ENCODE measurements at places on chromosomes 5 and 9.

GRCh38 chr5:164048359-164048926 lies 543.0 kb downstream of the MAT2B start:
- no peak for DNase-seq

DNA sequence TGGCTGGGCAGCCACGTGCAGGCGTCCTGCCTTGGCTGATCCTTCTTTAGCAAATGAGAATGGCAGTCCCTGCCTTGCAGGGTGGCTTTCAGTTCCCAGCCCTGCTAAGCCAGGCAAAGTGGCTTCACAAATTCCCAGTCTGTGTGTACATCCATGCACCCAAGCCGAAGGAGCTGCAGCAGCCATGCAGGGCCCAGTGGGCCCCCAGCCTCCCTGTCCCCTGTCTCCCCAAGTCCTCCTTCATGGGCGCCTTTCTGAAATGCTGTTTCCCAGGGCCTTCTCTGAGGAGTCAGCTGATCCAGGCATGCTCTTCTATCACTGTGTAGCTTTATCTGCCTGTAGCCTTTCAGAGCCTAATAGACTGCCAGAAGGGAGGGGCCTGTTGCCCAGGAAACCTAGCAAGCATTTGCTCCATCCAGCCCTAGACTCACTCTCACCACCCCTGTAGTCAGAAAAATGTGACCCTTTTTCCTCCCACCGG lies 47.4 kb upstream of the SHC3 start:
- DNase-seq: no peak

- no peak for DNase-seq
Observed at GRCh38 chr9:88738709-88739108, 203.7 kb downstream of the NXNL2 start.

- no peak for DNase-seq
Observed at GRCh38 chr5:154740483-154740882, 14.7 kb upstream of the LARP1 start.

DNA sequence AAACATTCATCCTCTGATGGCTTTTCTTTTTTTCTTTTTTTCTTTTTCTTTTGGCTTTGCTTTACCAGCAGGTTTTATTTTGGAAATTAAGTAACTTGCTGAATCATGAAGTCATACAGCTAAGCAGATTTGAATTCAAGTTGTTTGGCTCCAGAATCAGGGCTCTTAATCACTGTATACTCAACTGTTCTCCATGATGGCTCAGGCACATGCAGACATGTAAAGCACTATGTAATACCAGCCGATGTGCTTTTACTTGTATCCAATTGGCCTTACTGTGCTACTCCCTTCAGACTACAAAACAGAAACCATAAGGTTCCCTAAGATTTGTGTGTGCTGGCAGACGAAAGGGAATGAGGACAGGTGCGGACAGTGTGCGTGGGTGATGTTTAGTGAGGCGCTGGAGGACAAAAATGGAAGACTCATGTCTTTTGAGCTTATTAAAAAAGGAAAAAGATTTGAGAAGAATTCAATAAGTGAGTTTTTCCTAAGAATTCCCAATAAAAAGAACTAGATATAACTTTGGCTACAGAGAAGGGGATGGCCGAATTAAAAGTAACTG lies 44.7 kb upstream of the OTP start:
- no peak for DNase-seq

- DNase-seq: no peak
Observed at GRCh38 chr5:81156732-81157131, 76.4 kb upstream of the CKMT2 start.

DNA sequence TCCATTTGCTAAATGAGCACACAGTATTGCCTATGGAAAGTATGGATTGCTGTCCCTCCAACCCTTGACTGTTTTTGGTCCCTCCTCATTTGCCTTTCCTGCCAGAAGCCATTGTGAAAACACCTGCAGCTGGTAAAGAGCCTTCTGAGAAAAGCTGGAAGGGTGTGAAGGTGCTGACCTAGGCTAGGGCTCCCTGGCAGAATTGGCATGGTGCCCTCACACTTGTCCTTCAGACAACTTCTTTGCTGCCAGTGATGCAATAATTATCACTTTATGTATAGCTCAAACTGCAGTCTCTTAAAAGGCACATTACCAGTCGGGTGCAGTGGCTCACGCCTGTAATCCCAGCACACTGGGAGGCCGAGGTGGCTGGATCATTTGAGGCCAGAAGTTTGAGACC lies 4.2 kb downstream of the TXNDC15 start:
- DNase-seq: no peak

DNA sequence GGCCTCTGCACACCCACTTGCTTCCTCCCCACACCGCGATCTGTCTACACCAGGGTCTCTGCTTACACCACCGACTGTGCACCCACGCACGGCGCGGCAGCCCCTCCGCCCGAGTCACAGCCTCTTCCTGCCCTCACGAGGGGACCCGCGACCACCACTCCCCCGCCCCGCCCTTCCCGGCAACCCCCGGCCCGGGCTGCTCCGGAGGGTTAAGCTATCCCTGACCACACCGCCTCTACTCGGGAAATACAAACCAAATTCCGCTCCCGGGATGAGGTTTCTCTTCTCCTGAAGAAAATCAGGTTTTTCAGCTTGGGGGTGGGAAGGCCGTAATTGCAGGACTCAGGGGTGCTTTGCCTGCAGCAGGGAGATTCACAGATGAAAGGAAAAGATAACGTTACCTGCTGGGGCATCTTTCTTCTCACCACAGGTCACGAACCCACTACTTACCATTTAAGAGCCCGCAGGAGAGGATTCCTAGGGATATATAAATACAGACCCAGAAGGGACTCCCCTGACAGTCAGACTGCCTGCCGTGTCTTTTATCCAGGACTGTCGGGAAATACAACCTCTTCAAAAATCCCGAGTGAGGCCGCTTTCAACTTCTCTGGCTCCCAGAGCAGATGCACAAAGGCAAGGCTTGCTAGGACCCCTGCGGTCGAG lies 63.5 kb downstream of the ROR2 start:
- DNase-seq: no peak

- DNase-seq: no peak
Observed at GRCh38 chr5:132480546-132480892, 10.1 kb downstream of the IRF1 start.

DNA sequence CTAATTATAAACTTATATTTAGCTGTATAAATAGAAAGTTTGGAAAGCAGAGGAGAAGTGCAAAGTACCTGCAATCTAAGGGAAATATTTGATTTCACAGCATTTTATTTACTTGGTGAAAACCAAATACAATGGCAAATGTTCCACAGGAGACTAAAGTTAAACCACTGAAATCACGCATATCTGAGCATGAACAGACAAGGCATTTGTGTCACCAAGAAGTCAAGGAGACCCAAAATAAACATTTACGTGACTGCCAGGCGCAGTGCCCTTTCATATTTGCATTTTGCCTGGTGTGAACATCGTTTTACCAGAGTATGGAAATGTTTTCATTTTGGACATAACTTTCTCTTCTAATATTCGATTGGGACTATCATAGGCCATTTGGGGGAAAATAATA lies 20.6 kb downstream of the UGCG start:
- no peak for DNase-seq

GRCh38 chr5:93415819-93416218 lies 165.2 kb downstream of the NR2F1-AS1 start:
- DNase-seq: no peak

- DNase-seq: no peak
Observed at GRCh38 chr9:109401169-109401989, 80.5 kb upstream of the EPB41L4B start.

DNA sequence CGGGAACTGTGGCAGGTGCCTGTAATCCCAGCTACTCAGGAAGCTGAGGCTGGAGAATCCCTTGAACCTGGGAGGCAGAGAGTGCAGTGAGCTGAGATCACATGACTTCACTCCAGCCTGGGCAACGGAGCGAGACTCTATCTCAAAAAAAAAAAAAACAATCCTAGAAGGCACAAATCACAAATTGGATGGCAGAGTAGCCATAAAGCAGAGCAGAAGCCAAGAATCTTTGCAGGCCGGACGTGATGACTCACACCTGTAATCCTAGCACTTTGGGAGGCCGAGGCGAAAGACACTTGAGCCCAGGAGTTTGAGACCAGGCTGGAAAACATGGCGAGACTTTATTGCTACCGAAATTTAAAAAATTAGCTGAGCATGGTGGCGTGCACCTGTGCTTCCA lies 9.2 kb upstream of the FUBP3 start:
- DNase-seq: no peak

DNA sequence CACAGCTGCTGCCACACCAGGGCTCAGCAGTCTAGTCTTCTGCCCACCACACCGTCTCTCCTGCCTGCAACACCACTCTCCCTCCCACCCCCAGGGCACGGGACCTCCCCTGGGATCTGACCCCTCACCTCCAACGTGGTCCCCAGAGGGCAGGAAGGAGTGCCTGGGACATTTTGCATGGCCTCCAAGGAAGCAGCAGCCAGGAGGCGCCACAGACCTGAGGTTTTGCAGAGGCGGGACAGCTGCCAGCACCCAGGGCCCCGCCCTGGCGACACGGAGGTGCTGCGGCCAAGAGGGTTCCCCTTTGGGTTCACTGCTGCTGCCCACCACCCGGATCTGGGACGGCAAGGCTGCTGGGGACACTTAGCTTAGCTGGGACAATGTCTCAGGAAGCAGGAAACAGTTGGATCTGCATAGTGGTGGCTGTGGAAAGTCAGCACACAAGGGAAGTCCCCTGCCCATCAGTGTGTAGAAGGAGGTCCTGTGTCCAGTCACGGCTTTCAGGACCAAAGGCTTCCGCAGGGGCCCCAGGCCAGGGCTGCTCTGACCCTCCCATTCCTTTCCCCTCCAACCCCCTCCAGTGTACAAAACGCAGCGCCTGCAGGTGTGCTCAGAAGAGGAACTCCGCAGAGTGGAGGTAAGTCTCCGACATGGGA lies 13.8 kb downstream of the PROP1 start:
- DNase-seq: no peak

- no peak for DNase-seq
Observed at GRCh38 chr9:73714294-73714693, 562.6 kb downstream of the ANXA1 start.

DNA sequence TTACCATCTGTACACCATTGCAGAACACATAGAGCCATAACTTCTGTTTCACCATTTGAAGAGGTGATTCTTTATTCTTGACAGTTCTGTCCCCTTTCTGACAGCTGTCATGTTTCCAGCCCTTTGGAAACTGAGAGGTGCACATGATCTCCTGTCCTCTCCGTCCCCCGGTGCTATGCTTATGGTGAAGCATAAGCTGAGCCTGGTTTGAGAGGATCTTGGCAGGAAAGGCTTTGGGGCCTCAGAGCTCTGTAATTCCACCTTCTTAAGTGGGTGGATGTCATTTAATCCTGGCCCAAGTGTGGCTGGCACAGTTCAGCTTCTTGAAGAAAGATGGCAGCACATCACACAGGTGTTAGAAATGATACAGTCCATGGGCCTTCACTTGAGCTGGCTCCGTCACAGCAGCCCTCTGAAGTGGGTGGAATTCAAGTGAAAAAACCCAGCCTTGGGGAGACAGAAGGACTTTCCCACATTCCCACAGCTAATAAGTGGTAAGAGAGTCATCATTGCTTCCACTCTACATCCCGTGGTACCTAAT lies 30.7 kb upstream of the GRPEL2 start:
- no peak for DNase-seq

GRCh38 chr5:53123702-53124101 lies 14.1 kb upstream of the MOCS2 start:
- no peak for DNase-seq

- no peak for DNase-seq
Observed at GRCh38 chr5:132686193-132686592, 12.4 kb downstream of the IL4 start.

DNA sequence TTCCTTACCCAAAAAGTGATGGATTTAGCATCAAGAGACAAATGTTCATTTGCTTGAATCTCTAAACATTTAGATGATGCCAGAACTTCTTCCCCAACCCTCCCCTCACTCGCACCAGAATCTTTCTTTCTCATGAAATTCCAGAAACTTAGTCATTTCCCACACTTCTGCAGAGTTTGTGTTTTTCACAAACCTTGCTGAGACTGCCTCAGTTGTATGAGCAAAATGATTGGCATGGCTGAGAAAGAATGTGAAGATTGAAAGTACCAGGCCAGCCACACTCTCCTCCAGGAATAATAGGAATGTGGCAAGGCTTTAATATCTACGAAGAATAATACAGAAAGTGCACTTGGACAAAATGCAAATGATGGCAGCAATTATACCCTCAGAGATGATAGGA lies 428.3 kb upstream of the CDH6 start:
- no peak for DNase-seq

DNA sequence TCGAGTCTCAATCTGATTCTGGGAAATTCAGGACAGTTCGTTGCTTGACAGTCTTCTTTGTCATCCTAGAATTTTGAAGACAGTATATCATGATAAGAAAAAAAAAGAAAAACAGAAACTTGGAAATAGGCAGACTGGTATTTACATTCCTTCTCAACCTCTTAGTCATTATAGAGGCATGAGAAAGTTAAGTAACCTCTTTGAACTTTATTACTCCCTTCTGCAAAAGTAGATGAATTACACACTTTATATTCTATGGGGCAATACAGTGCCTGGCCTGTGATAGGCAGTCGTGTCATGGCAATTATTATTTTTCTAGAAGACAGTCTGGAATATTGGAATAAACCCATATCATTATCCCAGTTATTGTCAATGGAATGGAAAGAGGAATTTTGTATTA lies 828.9 kb downstream of the TLR4 start:
- DNase-seq: no peak

GRCh38 chr9:22265534-22265933 lies 181.1 kb upstream of the DMRTA1 start:
- no peak for DNase-seq

- DNase-seq: no peak
Observed at GRCh38 chr9:20237686-20238085, 384.6 kb downstream of the MLLT3 start.

DNA sequence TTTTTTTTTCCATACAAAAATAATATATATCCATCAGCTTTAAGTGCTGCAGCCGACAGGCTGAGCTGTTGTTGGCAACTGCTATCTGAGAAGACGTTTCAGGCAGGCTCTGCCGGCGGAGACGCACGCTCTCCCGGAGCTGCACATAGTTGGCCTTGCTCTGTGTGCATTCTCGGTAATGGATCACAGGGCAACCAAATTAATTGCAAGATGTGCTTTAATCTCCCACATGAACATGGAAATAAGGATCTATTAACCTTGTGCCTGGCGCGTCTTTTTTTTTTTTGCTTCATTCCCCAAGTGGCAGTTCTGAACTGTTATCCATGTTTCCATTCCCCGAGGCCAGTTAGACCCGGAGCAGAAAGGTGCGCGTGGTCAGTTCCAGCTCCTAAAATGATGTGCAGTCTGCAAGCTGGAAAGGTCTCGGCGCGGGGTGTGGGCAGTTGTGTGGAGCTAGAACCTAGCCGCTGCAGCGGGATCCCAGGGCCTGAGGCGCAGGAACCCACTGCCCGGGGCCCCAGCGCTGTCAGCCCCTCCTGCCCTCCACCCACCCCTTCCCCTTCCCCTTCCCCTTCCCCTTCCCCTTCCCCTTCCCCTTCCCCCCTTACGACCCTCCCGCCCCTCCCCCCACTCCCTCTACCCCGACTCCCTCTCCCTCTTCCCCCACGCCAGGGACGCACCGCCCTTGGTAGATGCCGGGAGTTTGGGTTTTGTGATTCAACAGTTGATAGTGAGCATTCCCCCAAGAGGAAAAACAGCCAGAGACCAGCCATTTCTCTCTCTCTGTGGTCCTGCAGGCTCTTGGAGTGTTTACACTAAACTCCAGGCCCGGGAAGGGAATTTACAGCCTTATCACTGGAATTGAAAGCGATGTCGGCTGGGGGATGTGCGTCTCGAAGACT lies 137.8 kb downstream of the CEP120 start:
- no peak for DNase-seq

- DNase-seq: no peak
Observed at GRCh38 chr5:71829206-71829605, 110.1 kb downstream of the CARTPT start.

GRCh38 chr5:56632199-56632598 lies 183.2 kb upstream of the MAP3K1 start:
- no peak for DNase-seq

GRCh38 chr5:1387059-1387755 lies 42.3 kb upstream of the CLPTM1L start:
- no peak for DNase-seq

Measured in central memory CD4-positive, alpha-beta T cell (primary cell).